ENCODE measurements at places on chromosomes 12 and 14. TPM values are rescaled to one million over a fixed set of nuclear protein-coding genes. Genes with fewer than 3 reads are reported as not detected.

GRCh38 chr12:48973941-48974673 is 2.6 kb upstream of the WNT10B start:
- no peak overlapping the region for H3K27ac ChIP-seq
- H3K36me3 ChIP-seq, result no peaks in the 10 kb centered on the region
- peak; percentile 67 for DNase-seq
- H3K4me1 ChIP-seq, result peaks cover 45% of the 10 kb centered on the region
- H3K27me3 ChIP-seq, result peaks cover 36% of the 10 kb centered on the region
- no peak overlapping the region for H3K4me3 ChIP-seq

DNA sequence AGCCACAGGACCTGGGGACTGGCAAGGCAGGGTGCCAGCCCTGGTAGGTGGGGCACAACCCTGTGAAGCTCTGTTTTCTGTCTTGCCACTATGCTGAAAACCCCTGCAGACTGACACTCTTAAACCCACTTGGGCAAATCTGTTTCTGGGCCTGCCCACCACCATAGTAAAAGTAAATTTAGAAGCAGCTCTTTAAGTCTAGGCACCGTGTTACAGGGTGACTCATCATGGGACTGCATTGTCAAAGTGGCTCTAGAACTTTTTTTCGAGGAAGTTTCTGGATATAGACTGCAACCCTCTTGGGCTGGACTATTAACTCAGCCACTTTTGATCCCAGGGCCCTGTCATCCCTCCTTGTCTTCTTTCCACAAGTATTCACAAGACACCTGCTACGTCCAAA is 7.7 kb downstream of the TUNAR start:
- no peak overlapping the region for H3K4me3 ChIP-seq
- no peak overlapping the region for H3K27ac ChIP-seq
- no peaks in the 10 kb centered on the region for H3K4me1 ChIP-seq
- no peaks in the 10 kb centered on the region for H3K36me3 ChIP-seq

DNA sequence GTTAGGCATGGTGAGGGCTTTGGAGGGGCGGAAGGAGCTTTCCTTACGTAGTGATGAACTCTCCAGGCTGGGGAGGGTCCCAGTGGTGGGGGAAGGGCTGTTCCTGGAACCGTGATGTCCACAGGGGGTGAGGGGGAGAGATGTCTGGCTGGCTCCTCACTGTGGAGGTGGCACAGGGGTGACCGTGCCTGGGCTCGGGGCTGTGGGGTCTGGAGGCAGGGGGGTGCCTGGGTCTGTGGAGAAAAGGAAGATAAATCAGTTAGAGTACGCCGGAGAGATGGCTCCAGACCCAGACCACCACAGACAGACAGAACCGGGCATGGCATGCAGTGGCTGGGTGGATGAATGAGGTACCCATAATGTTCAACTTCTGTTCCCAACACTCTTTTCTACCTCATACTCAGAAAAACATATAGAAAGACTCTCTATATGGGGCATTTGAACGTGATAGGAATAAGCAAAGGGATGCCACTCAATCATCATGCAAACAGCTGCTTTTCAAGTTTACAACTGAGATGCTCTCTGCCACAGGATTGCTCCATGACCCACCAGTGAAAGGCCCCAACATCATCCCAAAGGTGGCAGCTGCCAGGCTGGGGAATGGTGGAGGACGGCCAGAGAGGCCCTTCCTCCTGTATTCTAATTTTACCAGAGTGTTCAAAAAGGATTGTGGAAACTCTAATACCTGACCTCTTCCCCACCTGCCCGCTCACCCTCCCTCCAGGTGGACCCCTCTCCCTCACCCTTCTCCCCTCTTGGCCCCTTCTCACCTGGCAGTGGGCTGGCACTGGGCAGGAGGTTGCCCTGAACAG is 5.6 kb downstream of the MYL6 start:
- no peak overlapping the region for H3K4me3 ChIP-seq
- DNase-seq, result no peak
- H3K27me3 ChIP-seq, result no peaks in the 10 kb centered on the region
- no peak overlapping the region for H3K27ac ChIP-seq
- H3K4me1 ChIP-seq, result peaks cover 29% of the 10 kb centered on the region
- H3K36me3 ChIP-seq, result peaks cover 36% of the 10 kb centered on the region

DNA sequence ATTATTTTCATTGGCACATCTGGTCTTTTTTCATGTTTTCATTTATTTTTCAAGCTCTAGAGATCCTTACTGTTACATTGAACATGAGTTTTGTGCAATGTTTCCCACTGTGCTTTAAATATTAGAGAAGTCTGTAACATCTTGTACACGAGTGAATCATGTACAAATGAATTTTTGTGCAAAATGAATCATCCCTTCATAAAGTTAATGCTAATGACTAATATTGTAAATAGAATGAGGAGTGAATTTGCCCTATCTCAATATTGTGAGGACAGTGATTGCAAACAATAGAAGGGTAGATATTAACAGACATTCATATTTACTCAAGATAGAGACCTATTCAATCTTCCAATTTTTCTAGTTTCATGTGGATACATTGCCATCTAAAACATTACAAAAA is 463.3 kb upstream of the FOXG1 start:
- no peak overlapping the region for H3K27ac ChIP-seq
- H3K27me3 ChIP-seq, result no peaks in the 10 kb centered on the region
- H3K36me3 ChIP-seq, result no peaks in the 10 kb centered on the region
- no peak overlapping the region for H3K4me3 ChIP-seq

GRCh38 chr12:2231956-2232355 is 179.2 kb downstream of the CACNA1C start:
- peaks cover 4% of the 10 kb centered on the region for H3K4me1 ChIP-seq
- no peaks in the 10 kb centered on the region for H3K36me3 ChIP-seq
- H3K27ac ChIP-seq, result no peak overlapping the region
- H3K4me3 ChIP-seq, result no peak overlapping the region
- peaks cover 38% of the 10 kb centered on the region for H3K27me3 ChIP-seq

Gene CCDC184
- 0.86 TPM for total RNA-seq

Gene ALKBH2
- total RNA-seq, result 13.7 TPM

Gene TBC1D30
- total RNA-seq, result 1.1 TPM

GRCh38 chr12:131113568-131114270 is 160.0 kb downstream of the ADGRD1 start:
- no peak overlapping the region for H3K4me3 ChIP-seq
- no peaks in the 10 kb centered on the region for H3K4me1 ChIP-seq
- peaks cover 15% of the 10 kb centered on the region for H3K27me3 ChIP-seq
- H3K36me3 ChIP-seq, result no peaks in the 10 kb centered on the region
- DNase-seq, result peak; percentile 12

Gene TRIM9
- 0.11 TPM for total RNA-seq

DNA sequence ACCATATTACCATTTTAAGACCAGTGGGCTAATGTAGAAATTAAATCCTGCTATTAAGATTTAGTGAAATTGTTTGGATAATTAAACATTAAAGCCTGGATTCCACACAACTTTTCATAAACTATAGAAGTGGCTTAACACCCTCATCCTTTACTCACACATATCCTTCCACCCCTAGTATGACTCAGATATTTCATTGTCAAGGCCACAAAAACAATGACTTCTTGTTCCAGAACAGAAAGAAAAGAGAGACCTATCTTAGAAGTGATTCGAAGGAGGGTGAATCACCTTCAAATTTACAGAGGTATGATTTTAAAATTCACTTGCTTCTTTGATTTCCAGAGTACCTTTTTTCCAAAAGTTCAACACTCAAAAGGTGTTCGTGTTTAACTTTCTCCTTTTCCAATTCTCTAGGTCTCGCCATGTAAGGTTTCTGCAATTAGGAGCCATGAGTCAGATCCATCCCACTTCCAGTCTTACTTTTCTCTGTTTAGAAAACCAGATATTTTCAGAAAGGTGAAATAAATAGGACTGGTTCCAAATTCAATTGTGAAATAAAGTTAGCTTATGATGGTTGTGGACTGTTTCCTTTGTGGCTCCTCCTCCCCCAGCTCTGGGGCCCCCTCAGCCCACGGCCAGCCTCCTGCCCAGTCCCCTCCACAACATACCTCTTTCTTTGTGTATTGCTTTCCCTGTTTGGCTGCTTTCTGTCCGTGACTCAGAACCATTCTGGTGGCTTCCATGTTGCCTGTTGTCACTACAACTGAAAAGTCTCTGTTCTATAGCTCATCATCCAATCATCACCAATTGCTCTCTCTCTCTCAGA is 24.6 kb upstream of the MGP start:
- H3K27ac ChIP-seq, result peak overlapping the region; percentile 77
- peaks cover 19% of the 10 kb centered on the region for H3K36me3 ChIP-seq
- DNase-seq, result no peak
- H3K4me3 ChIP-seq, result peak overlapping the region; percentile 34
- H3K27me3 ChIP-seq, result no peaks in the 10 kb centered on the region

- H3K36me3 ChIP-seq, result peaks cover 18% of the 10 kb centered on the region
- no peak for DNase-seq
- H3K4me1 ChIP-seq, result peaks cover 80% of the 10 kb centered on the region
Measured at GRCh38 chr14:72519543-72519942, 374.4 kb downstream of the DPF3 start.

- H3K36me3 ChIP-seq, result peaks cover 13% of the 10 kb centered on the region
- H3K27ac ChIP-seq, result no peak overlapping the region
- peaks cover 26% of the 10 kb centered on the region for H3K4me1 ChIP-seq
- DNase-seq, result no peak
Measured at GRCh38 chr12:92550661-92551060, 152.1 kb upstream of the PLEKHG7 start.

DNA sequence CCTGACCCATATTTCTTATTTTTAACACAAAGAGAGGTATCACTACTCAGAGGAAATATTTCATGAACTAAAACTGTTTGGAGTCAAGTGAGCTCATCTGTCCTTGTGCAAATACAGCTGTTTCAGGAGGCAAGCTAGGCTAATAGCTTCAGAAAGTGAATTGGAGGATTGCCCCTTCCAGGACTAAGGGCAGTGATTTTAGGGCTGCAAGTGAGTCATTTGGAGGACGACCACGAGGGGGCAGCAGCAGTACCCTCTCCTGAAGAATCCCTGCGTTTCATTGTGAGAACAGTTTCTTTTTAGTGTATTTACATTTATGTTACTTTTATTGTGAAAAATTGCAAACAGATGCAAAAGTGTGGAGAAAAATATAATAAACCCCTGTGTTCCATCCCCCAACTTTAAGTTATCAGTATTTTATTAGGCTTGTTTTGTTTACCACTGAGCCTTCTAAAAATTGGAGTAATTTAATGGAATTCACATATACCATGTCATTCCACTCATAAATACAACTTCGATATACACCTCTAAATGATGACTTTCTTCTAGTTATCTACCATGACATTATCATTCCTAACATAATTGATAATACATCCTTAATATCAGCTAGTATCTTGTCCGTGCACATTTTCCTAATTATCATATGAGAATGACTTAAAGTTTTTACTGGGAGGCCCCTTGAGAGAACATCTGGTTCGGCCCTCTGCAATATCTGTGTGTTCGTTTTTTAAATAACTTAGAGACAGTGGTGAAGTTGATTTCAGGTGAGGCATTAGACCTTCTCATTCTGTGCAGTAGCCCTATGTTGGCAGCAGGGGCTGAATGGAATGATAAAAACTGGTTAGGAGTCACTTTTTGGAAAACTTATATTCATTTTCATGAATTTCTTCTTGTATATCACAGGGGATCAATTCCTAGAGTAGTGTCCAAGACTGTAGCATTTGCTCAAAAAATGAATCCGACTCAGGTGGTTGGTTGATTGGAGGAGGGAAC is 13.7 kb downstream of the FOXJ2 start:
- DNase-seq, result peak; percentile 75
- peaks cover 19% of the 10 kb centered on the region for H3K4me1 ChIP-seq
- peaks cover 28% of the 10 kb centered on the region for H3K36me3 ChIP-seq

- H3K27me3 ChIP-seq, result no peaks in the 10 kb centered on the region
- DNase-seq, result no peak
- peak overlapping the region; percentile 97 for H3K4me3 ChIP-seq
- peaks cover 42% of the 10 kb centered on the region for H3K4me1 ChIP-seq
- peak overlapping the region; percentile 93 for H3K27ac ChIP-seq
Measured at GRCh38 chr12:106987846-106988245, 900 bp upstream of the MTERF2 start.

DNA sequence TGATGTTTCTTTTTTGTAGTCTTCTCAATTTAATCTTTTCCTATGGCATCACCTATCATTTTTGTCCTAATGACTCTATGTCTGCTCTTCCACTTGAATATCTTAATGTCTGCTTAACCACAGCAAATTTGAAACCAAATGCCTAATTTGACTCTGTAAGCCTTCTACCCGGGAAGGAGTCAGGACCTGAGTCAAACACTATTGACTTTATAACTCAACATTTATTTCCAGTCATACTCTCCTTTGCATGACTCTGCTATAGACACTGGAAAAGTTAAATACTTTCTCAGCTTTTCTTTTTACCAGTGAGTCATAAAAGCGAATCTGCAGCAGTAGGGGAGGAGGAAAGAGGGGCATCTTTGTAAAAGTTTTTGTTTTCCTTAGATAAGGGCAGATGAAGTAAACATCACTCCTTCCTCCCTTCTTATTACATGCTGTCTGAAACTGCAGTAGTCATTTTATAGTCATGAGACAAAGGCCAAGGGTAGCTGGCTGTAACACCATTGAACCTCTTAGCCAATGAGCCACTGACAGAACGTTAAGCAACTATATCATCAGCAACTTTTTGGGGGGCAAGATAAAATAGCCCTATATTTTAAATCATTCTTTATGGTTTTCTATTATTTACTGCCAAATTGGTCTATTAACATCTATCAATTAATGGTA is 179.3 kb downstream of the MIPOL1 start:
- H3K27me3 ChIP-seq, result no peaks in the 10 kb centered on the region
- H3K4me3 ChIP-seq, result no peak overlapping the region
- DNase-seq, result no peak
- no peaks in the 10 kb centered on the region for H3K36me3 ChIP-seq
- H3K27ac ChIP-seq, result no peak overlapping the region
- no peaks in the 10 kb centered on the region for H3K4me1 ChIP-seq

Gene CCDC177
- not detected for total RNA-seq

Gene POTEM
- total RNA-seq, result not detected

- peaks cover 6% of the 10 kb centered on the region for H3K36me3 ChIP-seq
- no peak overlapping the region for H3K4me3 ChIP-seq
- DNase-seq, result no peak
- H3K4me1 ChIP-seq, result no peaks in the 10 kb centered on the region
- no peak overlapping the region for H3K27ac ChIP-seq
Measured at GRCh38 chr14:45664668-45665356, 411.8 kb upstream of the MIS18BP1 start.

DNA sequence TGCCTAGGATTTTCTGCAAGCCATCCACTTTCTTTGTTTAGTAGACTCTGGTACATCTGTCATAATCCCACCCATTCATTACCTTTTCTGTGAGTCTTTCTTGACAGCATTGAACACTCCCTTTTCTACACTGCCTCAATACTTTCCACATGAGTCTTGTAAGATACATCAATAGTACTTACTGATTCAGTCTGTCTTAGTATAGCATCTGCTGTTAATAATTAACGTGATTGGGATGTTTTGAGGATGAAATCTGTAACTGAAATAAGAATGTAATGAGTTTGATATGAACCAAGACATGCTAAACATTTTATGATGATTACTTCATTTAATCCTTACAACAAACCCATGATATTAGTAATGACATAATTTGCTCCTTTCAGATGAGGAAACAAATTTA is 196.2 kb upstream of the FOXG1 start:
- no peaks in the 10 kb centered on the region for H3K27me3 ChIP-seq
- no peaks in the 10 kb centered on the region for H3K4me1 ChIP-seq
- H3K36me3 ChIP-seq, result peaks cover 5% of the 10 kb centered on the region
- DNase-seq, result no peak
- H3K27ac ChIP-seq, result no peak overlapping the region
- H3K4me3 ChIP-seq, result no peak overlapping the region

- no peaks in the 10 kb centered on the region for H3K4me1 ChIP-seq
- DNase-seq, result no peak
- no peak overlapping the region for H3K27ac ChIP-seq
- H3K27me3 ChIP-seq, result peaks cover 7% of the 10 kb centered on the region
- no peaks in the 10 kb centered on the region for H3K36me3 ChIP-seq
Measured at GRCh38 chr12:10027311-10027710, 3.2 kb upstream of the CLEC9A start.

GRCh38 chr12:3832738-3833137 is 40.5 kb downstream of the PARP11 start:
- H3K27ac ChIP-seq, result no peak overlapping the region
- no peak for DNase-seq
- no peaks in the 10 kb centered on the region for H3K27me3 ChIP-seq
- H3K4me1 ChIP-seq, result peaks cover 29% of the 10 kb centered on the region

Data from natural killer cell treated with Interleukin-12 subunit alpha and Interleukin-12 subunit beta and Interleukin-15 and Interleukin-18, amount 100 ng/mL, for 72 hours (primary cell).